ENCODE measurements at places on chromosomes 13 and 19. TPM values are rescaled to one million over a fixed set of nuclear protein-coding genes. Genes with fewer than 3 reads are reported as not detected.
A peak's percentile ranks its signal among the peaks of the same experiment; 100 is the strongest.

DNA sequence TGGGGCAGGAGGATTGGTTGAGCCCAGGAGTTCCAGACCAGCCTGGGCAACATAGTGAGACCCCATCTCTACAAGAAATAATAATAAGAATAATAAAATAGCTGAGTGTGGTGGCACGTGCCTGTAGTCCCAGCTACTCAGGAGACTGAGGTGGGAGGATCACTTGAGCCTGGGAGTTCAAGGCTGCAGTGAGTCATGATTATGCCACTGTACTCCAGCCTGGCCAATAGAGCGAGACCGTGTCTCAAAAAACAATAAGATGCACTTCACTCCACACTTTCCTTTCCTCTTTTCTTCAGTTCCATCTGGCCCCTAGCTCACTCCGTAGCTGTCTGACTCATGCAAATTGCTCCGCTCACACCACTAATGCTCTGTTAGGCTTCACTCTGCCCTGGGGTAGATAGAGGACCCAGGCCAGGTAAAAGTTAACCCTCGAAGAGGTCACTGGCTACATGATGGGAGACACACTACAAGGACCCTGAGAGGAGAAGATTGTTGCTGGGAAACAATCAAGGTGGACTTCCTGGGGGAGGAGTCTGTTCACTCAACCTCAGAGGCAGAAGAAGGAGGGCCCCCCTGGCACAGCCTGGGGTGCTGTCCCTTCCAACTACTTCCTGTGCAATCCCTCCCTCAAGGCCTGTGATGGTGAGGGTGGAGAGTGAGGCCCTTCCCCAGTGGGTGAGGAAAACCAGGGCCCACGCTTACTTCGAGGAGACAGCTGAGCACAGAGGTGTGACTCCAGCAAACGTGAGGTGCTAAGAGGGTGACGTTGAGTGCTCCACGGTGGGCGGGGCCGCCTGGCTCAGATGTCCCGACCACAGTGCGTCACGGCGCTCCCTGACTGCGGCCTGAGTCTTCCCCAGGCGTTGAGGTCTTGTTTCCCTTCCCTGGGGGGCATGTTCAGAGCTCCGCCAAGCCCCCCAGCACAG is 8.8 kb upstream of the TNFSF9 start:
- DNase-seq = no peak

Gene ZSCAN22
- total RNA-seq = 2.6 TPM

GRCh38 chr13:97141564-97142005 is 80.5 kb upstream of the MBNL2 start:
- DNase-seq = peak; percentile 30

DNA sequence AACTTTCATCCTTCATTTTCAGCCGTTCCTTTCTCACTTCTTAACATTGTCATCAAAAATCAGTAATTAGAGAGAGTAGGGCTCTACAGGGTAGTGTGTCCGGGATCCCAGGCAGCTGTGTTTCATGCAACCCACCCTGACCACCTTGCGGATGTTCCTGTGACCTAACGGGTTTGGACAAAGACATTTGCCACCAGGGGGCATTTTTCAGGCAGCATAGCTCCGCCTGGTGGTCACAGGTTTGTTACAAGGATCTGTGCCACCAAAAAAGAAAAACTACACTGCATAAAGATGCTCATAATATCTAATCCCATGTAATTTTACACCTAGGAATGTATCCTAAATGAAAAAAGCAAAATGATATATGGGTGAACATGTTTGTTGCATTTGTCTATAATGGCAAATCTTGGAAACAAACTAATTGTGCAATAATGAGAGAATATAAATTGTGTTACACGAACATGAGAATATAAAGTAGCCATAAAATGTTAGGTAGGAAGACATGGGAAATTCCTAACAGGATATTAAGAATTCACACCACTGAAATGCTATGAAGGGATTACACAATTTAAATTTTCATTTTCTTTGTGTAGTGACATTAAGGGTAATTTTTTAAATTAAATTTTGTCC is 123.0 kb downstream of the SLC7A1 start:
- peak; percentile 77 for DNase-seq

DNA sequence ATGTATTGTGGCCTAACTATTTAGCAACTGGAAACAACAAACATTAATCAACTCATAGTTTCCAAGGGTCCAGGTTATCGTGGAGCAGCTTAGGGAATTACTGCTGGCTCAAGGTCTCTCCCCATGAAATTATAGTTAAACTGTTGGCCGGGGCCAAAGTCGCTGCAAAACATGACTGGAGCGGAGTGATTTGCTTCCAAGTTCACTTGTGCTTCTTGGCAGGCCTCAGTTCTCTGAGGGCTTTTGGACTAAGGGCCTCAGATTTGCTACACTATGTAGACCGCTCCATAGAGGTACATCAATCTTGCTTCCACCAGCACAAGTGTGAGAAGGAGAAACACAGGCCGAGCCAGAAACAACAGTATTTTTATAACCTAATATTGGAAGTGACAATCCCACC is 9.4 kb upstream of the KBTBD7 start:
- no peak for DNase-seq

- no peak for DNase-seq
Observed at GRCh38 chr13:78632996-78633395, 26.0 kb downstream of the OBI1 start.

Gene WASF3
- 19.1 TPM for total RNA-seq

Gene SLC25A41
- total RNA-seq = 1.2 TPM

Gene CYP4F2
- total RNA-seq = not detected

- no peak for DNase-seq
Observed at GRCh38 chr13:111372651-111373425, 52.4 kb downstream of the TEX29 start.

GRCh38 chr19:2268480-2268830 is 12.2 kb upstream of the JSRP1 start:
- DNase-seq = no peak

Gene PSG5
- not detected for total RNA-seq

Gene ZNF285
- total RNA-seq = 2.2 TPM

Gene ZNF780A
- total RNA-seq = 9.9 TPM

Gene CLDN10
- 17.8 TPM for total RNA-seq

Gene LGALS4
- not detected for total RNA-seq

- no peak for DNase-seq
Observed at GRCh38 chr13:104809483-104809882, 1726.0 kb downstream of the EFNB2 start.

DNA sequence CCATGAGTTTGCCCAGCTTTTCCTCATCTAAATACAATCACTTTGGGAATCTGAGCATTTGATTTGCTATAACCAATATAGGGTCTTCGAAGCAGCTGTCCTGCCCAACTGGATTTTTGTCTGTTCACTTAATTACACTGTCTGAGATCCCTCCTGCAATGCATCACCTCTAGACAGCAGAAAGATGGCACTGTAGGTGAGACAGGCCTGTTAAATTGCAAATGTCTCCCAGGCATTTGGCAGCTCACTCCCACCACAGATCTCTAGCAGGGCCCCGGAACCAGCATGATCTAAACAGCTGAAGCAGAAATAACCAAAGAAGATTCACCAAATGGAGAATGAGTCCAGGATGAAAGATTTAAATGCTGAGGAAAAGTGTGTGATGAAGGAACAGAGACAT is 41.9 kb upstream of the SERPINE3 start:
- DNase-seq = no peak

All from H7 (cell line).